A549 treated with AZD2906 at 1 μM for 4 hours (cell line): ENCODE measurements at places on chromosomes 1 and 21. TPM values are rescaled to one million over a fixed set of nuclear protein-coding genes. Genes with fewer than 3 reads are reported as not detected.

The OR2T2 gene
- total RNA-seq = not detected in 5 replicates

The GABPA gene
- 5.7 to 6.8 TPM (median 6.4 TPM) in 5 replicates for total RNA-seq

The BTBD19 gene
- total RNA-seq = 1.5 to 2.6 TPM (median 2.4 TPM) in 5 replicates

The AIM2 gene
- not detected in 5 replicates for total RNA-seq

The PAX7 gene
- 0.75 to 0.88 TPM (median 0.85 TPM) in 5 replicates for total RNA-seq

The PLCH2 gene
- 0.17 to 0.40 TPM (median 0.31 TPM) in 5 replicates for total RNA-seq

The PRAMEF2 gene
- total RNA-seq = 0.06 to 0.25 TPM (median 0.14 TPM) in 5 replicates

The NBPF4 gene
- 0.08 to 0.11 TPM (median 0.10 TPM) in 4 of 5 replicates, not detected in the other for total RNA-seq

The UBXN11 gene
- total RNA-seq = 11.1 to 16.2 TPM (median 14.7 TPM) in 5 replicates

The CDCP2 gene
- 0.07 TPM in 1 of 5 replicates, not detected in the others for total RNA-seq

The LRRC7 gene
- not detected in 5 replicates for total RNA-seq

The GUK1 gene
- 122 to 161 TPM (median 151 TPM) in 5 replicates for total RNA-seq

The C1QTNF12 gene
- total RNA-seq = 0.71 to 1.9 TPM (median 1.4 TPM) in 5 replicates

The SYT14 gene
- 0.03 to 0.09 TPM (median 0.07 TPM) in 5 replicates for total RNA-seq

The SLC27A3 gene
- 1.1 to 2.0 TPM (median 1.5 TPM) in 5 replicates for total RNA-seq

The S100A16 gene
- total RNA-seq = 479 to 567 TPM (median 534 TPM) in 5 replicates

The F13B gene
- 0.05 to 0.08 TPM (median 0.07 TPM) in 3 of 5 replicates, not detected in the others for total RNA-seq
